ENCODE measurements at places on chromosomes 5 and 9. TPM values are rescaled to one million over a fixed set of nuclear protein-coding genes. Genes with fewer than 3 reads are reported as not detected.

The OR13C3 gene
- total RNA-seq, result not detected

The PCDHA13 gene
- total RNA-seq, result 10.2 TPM

The PRRX2 gene
- total RNA-seq, result 2.3 TPM

The ERMP1 gene
- 4.2 TPM for total RNA-seq

The FGD3 gene
- total RNA-seq, result 1.2 TPM

The ECSCR gene
- total RNA-seq, result not detected

The PSD2 gene
- 2.3 TPM for total RNA-seq

All from glutamatergic neuron (in vitro differentiated cells).